ENCODE measurements at places on chromosomes 4 and X.

DNA sequence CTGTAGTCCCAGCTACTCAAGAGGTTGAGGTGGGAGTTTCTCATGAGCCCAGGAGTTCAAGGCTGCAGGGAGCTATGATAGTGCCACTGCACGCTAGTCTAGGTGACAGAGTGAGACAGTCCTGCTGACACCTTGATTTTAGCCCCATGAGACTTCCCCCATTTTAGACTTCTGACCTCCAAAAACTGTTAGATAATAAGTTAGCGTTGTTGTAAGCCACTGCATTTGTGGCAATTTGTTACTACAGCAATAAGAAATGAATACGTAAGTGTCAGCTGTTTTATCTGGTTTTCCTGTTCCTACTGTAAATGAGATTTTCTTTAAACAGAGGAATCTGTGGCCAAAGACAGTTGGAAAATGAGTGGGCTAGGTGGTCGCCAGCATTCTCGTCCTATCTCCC, 83.9 kb downstream of the ARHGAP10 start:
- no peak for DNase-seq

DNA sequence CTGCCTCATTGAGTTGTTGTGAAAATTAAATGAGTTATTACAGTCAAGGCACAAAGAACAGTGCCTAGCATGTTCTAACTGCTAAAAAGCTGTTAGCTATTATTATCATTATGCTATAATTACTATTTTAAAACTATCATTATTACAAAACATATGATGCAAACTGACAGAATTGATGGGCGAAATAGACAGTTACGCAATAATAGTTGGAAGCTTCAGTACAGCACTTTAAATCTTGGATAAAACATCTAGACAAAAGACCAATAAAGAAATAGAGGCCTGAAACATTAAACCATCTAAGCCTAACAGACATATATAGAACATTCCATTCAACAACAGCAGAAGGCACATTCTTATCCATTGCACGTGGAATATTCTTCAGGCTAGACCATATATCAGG, 73.0 kb downstream of the TAB3 start:
- no peak for DNase-seq

DNA sequence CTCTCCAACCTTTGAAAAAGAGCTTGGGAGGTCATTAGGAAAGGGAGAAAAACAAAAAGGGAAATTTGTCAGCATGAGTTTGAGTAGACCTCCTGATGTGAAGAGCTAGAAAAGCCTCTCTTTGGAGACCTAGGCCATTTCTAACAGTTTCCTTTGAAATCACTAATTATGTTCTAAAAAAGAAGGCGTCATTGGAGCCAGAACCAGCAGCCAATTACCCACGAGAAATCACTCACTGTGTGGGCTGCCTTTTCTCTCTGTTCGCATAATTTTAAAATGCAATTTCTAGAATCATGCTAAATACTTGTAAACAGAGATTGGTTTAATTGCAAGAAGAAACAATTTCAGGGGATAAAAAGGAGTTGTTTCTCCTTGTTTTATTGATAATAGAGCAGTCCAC, 246.3 kb upstream of the GATB start:
- DNase-seq: no peak

GRCh38 chr4:102623622-102624021, 122.5 kb downstream of the NFKB1 start:
- no peak for DNase-seq

GRCh38 chr4:103008875-103009729, 10.4 kb downstream of the SLC9B1 start:
- no peak for DNase-seq

- DNase-seq: no peak
Observed at GRCh38 chr4:48149827-48150370, 15.8 kb upstream of the TXK start.

GRCh38 chr4:77052352-77052751, 23.4 kb downstream of the CCNI start:
- DNase-seq: peak; percentile 62

GRCh38 chrX:131083510-131084142, 25.5 kb downstream of the ARHGAP36 start:
- no peak for DNase-seq
